ENCODE measurements at places on chromosomes 1 and 21.

GRCh38 chr21:39119891-39120290 lies 63.4 kb downstream of the PSMG1 start:
- no peak for DNase-seq

DNA sequence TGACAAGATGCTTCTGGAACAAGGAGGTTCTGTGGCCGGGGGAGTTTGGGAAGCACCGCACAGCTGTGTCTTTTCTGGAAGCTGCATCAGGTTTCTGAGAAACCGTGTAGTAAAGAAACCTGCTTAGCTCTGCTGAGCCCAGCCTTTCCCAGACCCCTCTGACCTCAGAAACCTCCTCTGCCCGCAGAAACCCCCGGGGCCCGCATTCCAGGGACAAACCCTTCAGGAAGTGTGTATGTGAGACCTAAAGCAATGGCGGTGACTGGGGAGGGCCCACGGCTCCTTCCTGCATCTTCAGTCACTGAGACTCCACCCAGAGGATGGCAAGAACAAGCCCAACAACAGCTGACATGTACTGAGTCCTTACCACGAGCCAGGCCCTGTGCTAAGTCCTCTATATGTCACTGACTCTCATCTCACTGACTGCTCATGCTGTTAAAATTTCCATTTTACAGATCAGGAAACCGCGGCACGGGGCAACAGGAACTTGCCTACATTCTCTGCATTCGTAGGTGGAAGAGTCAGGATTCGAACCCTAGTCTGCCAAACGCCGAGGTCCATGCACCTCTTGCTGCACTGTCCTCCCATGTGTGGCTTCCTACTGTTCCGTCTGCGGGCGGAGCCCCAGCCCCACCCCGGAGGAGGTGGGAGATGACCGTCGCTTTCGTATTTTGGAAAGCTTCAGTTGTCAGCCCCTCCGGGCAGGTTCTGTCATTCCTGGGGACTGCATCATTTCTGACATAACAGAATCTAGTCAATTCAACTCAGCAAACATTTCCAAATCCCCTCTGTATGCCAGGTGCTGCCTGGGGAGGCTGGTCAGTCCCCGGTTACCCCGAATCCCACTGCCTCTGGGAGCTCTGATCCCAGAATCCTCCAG lies 73.3 kb upstream of the KLHDC7A start:
- no peak for DNase-seq

GRCh38 chr1:167453123-167453522 lies 65.2 kb downstream of the CD247 start:
- DNase-seq = no peak

DNA sequence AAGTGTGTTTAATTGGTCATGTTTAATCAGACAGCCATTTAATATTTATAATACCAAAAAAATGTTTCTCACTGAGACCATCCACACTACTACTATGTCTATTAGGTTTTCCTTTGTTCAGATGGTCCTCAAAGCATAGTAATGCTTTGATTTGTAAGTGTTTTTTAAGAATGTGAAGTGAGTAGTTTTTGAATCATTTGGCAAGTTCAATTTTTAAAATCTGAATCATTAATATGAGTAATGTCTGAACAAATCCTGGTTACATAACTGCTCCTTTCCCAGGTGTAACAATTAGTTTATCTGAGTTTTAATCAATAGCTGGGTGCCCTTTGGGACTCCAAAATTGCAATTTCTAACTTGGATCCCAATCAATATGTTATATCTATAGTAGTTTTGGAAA lies 23.5 kb upstream of the RPL5 start:
- DNase-seq = no peak

DNA sequence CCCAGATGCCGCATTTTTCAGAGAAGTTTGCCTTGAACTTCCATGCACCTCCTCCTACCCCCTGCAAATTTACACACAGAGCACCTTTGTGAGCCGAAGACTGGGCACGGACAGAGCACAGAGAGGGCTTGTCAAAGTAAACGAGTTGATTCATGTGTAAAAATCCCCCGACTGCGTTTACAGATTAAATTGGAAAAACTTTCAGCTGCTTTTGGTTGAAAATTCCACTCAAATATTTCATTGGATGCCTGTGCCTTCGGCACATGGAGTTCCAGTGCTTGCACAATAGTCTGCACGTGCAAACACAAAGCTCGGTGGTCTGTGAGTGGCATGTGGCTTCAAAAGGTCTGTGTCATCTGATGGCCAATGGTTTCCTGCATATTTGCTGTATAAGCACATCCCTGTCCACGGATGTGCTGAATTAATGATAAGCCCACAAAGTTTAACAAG lies 177.5 kb downstream of the SETD4 start:
- DNase-seq = no peak

- no peak for DNase-seq
Measured at GRCh38 chr1:202967684-202968281, 726 bp upstream of the CYB5R1 start.

DNA sequence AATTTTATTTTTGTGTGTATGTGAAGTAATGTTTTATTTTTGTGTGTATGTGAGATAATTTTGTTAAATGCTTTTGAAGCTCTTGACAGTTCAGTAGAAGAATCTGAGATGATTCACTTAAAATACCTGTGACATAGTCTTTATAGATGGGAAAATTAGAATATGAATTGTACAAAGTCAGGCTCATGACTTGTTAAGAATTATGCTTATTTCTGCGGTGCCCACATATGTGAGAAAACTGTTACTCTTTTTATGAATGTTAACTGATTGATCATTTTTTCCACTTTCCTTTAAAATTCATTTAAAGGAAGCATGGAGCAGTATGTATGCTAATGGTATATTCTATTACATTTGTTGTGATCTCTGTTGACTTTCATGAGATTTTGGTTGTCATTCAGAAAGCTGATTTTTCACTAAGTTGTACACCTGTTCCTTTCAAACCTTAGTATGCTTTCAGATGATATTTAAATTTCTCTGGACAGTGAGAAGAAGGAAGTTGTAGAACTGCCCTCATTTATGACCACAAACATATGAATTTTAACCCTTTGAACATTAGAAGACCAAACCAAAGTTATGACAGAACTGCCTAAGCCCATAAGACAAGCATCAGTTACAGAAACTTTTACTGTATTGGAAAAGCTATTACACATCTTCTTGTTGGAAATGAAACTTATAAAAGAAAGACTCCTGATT lies 110.1 kb downstream of the POU2F1 start:
- DNase-seq = no peak

DNA sequence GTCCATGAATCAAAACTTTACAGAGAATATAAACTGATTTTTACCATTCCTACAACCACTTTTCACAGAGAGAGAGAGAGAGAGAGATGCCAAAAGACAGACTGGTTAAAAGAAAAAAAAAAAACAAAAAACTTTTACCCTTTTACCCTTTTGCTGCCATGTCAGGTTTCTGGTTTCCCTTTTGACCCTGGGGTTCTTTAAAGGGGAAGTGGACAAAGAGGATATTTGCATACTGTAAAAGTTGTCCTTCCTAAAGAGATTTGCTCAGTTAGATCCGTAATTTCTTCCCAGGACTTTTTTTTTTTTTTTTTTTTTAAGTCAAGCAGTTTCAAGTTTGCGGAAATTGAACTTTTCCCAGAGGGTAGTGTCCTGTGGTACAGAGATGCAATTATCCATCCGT lies 287.8 kb upstream of the RGS18 start:
- no peak for DNase-seq
